Osteocyte (in vitro differentiated cells): ENCODE measurements at places on chromosomes 3 and 15.

DNA sequence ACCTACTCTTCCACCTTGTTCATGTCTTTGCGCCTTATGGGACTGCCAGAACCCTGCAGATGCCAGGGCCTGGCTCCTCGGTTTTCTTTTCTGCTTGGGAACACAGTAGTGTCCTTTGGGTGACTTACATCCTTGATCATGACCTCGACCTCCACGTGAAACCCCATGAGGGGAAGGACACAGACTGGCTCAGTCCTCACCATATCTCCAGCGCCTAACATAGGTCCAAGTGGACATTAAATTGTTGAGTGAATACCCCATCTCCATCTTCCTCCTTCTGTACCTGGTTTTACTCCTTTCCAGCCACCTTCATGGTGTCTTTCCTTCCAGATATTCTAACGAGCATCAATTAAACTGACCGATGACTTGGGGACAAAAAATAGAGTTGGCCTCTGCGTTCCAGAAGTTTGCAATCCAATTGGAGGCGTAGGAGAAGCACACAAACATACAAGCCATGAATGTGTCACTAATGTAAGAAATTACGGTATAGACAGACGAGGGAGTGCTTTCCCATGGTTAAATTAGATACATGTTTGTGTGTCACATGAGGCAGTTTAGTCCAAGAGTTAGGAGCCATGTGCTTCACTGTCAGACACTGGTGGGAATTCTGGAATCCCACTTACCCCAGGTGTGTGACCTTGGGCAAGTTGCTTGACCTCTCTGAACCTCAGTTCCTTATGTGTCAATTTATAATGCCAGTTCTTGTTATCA is 907 bp upstream of the HERC1 start:
- DNase-seq: no peak

DNA sequence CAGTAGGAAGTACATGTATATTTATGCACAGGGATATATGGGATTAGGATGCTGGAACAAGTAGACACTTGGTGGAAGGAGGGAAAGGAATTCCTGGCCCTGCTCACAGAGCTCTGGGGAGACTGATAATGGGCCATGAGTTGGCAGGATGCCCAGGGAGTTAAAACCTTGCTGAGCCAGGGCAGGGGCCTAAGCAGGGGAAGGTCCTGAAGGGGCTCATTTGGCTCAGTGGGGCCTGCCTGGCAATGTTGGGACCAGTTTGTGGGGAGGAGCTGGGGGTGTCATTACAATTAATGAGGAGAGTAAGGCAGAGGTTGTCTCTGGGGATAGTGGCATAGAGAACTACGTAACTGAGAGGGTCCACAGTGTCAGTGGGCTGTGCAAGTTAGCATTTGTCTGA is 124.2 kb upstream of the ADPGK start:
- no peak for DNase-seq

GRCh38 chr3:186588632-186589031 is 18.1 kb downstream of the DNAJB11 start:
- DNase-seq: no peak

DNA sequence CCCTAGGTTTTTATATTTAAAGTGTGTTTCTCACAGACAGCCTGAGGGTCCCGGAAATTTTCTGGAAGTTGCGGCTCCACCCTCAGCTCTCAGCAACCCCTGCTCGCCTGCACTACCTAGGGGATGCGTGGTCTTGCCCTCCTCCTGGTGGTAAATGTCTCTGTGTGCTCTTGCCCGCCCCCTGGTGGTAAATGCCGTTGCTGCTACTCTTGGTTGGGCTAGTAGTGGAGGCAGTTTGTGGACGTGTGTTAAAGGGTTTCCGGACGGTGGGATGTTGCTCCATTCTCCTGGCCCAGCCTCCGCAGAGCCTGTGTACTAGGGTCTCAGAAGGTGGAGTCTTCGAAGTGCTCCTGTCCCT is 27.4 kb downstream of the STOML1 start:
- DNase-seq: peak; percentile 93
